ENCODE measurements at places on chromosomes 12 and 14.

DNA sequence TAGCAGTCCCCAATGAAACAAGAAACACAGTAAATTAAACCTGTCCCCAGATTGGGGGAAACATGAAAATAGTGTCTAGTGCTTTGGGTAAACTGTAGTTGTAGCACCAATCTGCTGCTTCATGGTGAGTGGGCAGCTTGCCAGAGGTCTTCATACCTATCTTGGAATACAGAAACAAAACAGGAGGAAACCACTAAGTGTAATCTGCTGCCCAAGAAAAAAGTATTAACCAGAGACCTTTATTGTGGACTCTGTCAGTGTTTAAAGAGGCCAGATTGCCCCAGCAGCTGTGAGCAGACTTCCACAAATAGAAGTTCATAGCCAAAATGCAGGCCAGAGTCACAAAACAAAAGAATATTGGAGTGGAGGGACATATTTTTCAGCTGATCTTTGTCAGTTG lies 2.3 kb downstream of the ISCU start:
- DNase-seq = no peak

DNA sequence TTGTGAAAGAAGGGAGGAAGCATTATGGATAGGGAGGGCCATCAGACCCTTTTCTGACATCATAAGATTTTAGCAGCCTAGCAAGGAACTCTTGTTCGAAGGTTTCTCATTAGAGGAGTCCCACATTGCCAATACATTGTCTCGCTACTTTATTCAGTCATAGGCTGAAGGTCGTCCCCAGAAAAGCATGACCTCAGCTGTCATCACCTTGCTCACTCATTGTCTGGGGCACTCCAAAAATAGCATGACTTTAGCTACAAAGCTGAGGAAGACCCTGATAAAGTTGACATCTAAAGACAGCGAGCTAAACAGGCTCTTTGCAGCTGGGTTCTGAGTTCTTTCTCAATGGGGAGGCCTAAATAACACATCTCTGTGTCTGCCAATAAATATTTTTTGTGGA lies 112.4 kb upstream of the PTPRR start:
- DNase-seq = no peak

DNA sequence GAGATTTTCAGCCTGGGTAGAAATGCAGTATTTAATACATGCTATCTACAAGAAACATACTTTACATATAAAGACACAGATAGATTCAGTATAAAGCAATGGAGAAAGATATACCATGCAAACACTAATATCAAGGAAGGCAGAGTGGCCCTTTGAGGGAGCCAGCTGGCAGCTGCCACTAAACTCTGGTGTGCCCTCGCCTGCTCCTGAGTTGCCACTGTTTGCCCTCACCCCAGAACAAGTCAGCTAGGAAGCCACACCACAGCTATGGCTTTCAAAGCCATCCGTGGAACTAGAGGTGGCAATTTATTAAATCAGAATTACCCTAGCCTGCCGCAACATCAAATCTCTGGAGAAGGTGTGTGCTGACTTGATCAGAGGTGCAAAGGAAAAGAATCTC lies 18.3 kb downstream of the PXN start:
- no peak for DNase-seq

- no peak for DNase-seq
Observed at GRCh38 chr12:58811346-58811745, 109.0 kb downstream of the LRIG3 start.

GRCh38 chr12:90069711-90070110 lies 361.1 kb upstream of the ATP2B1 start:
- no peak for DNase-seq

DNA sequence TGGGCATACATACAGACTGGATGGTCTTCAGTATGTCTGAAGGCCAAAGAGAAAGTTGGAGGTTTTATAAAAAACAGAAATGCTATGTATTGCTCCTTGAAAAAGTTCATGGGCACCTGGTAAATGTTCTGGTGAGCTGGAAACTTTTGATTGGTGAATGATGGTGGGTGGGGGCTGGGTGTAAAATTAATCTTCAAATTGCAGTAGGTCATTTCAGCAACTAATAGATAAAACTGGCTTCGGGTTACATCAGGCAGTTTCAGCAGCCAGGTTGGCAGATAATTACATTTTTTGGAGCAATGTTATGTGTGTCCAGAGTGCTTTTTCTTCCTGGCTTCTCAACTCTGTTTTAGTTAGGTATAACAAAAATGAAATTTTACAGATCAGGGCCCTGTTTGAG lies 35.3 kb downstream of the SDR9C7 start:
- DNase-seq = no peak

GRCh38 chr12:95390932-95391331 lies 83.0 kb upstream of the METAP2 start:
- no peak for DNase-seq

- peak; percentile 74 for DNase-seq
Observed at GRCh38 chr12:6241495-6241894, 41.3 kb downstream of the CD9 start.

DNA sequence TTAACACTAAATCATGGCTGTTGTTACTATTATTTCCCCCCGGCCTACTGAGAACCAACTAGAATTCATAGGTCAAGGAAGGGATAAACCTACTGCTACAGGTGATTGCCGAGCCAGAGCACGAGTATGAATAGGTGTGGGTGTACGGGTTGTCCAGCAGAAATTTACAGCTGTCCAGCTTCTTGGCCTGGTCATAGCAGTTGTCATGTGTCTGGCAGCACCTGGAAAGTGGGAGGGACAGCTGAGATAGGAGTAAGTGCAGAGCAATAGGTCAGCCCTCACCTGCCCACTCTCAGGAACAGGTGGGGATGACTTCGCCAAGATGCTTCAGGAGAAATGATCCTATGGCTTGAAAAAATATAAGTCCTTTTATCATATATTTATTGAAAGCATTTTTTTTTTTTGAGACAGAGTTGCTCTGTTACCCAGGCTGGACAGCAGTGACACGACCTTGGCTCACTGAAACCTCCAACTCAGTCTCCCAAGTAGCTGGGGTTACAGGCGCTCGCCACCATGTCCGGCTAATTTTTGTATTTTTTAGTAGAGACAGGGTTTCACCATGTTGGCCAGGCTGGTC lies 2.6 kb downstream of the PLA2G1B start:
- no peak for DNase-seq

DNA sequence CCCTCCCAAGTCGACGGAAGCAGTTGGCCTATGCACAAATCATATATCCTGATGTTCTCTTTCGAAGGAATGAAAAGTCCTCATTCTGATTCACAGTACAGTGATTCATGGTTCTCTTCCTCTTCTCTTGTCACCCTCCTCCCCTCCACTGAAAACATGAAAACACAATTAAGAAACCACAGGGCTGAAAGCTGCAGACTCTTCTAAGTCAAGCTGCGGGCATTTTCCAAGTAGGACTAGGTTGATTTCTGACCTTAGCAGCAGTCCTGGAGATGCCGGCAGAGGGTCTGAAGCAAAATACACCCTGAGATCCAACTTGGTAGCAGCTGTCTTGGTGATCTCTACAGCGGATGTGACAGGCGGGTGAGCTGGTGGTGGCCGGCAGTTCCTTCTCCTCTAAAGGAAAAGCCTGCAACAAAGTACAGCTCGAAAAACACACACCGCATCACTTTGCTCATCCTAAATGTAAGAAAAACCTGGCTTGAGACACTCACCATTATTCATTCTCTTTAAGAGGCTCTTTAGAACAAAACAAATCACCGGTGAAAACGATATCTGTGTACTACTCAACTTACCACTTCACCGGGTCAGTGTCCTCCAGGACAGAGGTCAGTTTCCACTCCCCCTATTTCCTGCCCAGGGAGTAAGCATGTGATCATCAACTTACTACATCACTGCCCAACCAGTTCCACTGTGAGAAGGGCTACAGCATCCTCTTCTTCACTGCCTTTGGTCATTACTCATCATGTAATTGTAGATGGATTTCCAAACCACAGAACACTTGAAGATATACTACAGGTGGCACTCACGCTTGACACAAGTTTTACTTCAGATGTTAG lies 6.0 kb downstream of the TMCC3 start:
- DNase-seq = peak; percentile 90

DNA sequence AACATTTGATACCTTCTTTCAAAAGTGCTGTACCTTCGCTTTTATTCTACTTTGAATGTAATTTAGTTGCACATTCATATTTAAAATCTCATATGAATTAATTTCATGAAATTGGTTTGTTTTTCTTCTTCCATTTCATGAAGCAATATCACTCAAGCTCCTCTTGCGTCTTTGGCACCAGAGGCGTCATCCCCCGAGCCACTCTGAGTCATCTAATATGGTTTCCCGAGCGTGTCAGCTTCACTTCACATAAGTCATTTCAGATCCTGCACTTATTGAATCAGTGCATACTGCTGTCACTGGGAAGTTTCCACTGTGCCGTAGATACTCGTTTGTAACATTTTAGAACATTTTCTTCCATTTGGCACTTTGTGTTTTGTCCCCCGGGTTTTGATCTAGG lies 105.6 kb downstream of the SLC25A47 start:
- DNase-seq = peak; percentile 80

DNA sequence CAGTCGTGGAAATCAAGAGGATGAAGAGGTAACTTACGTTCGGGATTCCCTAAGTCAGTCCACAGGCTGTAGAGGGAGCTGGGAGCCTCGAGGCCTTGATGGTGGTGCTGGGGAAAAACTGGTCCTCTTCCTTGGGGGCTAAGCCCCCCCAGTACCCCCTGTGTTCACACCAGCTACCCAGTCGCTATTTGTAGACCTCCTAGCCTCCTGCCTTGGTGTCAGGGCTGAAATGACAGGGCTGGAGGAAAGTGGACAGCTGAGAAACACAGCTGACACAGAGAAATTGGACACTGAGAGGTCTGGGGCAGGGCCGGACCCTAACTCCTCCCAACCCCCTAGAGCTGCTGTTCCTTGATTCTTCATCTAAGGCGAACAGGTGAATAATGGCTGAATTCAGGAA lies at the start of gene STAC3:
TSS of gene STAC3 (minus strand) at position 232 of the 400 bp plus-strand sequence. CDS start 1,551 bp downstream, outside the sequence.
- no peak for DNase-seq

DNA sequence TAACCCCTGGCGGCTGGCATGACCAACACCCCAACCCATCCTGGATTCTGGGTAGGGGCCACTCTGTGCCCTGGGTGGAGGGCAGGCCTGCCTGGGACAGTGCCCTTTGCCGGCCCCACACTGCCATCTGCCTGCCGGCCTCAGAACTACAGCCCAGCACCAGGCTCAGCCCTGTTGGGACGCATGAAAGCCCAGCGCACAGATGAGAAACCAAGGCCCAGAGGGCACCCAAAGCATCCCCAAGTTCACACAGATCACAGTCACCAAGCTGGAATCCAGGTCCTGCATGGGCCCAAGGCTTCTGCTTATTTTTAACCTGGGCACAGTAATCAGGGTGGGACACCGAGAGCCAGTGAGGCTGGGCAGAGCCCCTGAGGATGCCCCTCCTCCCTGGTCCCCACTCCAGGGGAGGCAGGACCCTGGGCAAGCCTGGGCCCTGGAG lies 26.2 kb downstream of the RFLNA start:
- peak; percentile 56 for DNase-seq

GRCh38 chr12:129937426-129937825 lies 33.6 kb upstream of the TMEM132D start:
- no peak for DNase-seq

DNA sequence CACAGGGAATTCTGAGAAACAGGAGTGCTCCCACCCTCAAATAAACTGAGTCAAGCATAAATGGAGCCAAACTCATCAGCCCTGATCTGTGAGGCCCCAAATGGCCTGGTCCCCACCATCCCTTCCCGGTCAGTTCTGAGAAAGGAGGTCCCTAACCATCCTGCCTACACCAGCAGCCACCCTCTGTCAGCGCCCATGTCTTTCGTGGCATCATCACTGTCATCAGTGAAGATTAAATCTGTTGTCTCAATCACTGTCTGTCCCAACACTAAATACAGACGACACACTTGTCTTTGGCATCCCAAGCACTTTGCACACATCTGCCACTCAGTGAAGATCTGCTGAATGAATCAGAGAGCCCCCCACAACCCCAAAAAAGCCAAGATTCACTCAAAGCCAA lies 22.4 kb downstream of the VPS37B start:
- DNase-seq = no peak

- DNase-seq = no peak
Observed at GRCh38 chr12:117356048-117356447, 5.4 kb downstream of the NOS1 start.

- DNase-seq = no peak
Observed at GRCh38 chr12:2084553-2085296, 31.9 kb downstream of the CACNA1C start.

- DNase-seq = no peak
Observed at GRCh38 chr14:102970496-102970895, 48.0 kb downstream of the AMN start.

GRCh38 chr14:58428118-58428683 lies 682 bp downstream of the KIAA0586 start:
- DNase-seq = peak; percentile 70

GRCh38 chr12:5264006-5264405 lies 167.9 kb upstream of the NTF3 start:
- DNase-seq = no peak

- DNase-seq = no peak
Observed at GRCh38 chr12:101743724-101744472, 4.6 kb upstream of the SYCP3 start.

GRCh38 chr12:131774576-131775391 lies 53.4 kb upstream of the MMP17 start:
- DNase-seq = no peak

DNA sequence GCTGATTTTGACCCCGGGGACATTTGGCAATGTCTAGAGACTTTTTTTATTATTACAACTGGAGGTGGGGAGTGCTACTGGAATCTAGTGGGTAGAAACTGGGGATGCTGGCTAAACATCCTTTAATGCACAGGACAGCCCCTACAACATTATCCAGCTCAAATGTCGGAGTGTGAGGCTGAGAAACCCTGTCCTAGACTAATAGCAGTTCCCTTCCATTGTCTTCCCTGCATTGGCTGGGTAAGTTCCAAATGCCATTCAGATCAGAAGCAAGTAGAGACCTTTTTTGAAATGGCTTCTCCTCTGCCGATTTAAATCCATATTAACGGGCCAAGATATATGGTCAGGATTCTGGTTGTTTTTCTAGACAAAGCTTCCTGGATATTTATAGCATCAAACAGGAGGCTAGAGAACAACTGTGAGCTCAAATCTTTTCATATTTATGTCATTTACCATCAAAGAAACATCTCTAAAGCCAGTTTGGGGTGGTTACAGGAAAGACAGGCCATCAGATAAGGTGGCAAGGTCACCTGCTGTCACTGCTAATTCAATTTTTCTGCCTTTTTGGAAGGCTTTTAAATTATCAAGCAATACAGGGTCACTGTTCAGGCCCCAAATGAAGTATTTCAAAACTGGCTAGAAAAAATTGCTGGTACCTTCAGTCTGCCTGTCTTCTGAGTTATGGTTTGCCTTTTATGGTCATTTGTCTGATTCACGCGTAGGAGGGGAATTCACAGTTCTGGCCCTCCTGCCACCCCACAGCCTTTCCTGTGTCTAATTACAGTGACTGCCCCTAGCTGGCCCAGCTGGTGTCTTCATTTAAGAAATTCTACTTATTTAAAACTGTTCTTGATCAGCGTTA lies 20.1 kb upstream of the AKAP5 start:
- DNase-seq = peak; percentile 83

DNA sequence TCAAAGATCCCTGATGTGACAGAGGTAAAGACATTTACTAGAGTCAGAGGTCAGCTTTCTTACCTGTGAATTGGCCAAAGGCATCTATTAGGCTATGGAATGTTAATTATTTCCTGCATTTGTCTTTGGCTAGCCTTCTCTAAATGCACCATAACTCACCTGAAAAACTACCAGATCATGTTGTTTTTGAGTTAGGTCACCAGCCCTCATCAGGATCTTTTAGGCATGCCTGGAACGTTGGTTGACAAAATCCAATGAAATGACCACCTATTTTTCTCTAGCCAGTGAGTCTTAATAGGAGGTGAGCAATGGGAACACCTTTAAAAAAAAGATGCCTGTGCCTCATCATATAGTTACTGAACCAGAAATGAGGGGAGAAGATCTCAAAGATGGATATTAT lies 46.2 kb downstream of the ANO4 start:
- DNase-seq = no peak

Data from lung microvascular endothelial cell (primary cell).